ENCODE measurements at places on chromosomes 6 and 20.

DNA sequence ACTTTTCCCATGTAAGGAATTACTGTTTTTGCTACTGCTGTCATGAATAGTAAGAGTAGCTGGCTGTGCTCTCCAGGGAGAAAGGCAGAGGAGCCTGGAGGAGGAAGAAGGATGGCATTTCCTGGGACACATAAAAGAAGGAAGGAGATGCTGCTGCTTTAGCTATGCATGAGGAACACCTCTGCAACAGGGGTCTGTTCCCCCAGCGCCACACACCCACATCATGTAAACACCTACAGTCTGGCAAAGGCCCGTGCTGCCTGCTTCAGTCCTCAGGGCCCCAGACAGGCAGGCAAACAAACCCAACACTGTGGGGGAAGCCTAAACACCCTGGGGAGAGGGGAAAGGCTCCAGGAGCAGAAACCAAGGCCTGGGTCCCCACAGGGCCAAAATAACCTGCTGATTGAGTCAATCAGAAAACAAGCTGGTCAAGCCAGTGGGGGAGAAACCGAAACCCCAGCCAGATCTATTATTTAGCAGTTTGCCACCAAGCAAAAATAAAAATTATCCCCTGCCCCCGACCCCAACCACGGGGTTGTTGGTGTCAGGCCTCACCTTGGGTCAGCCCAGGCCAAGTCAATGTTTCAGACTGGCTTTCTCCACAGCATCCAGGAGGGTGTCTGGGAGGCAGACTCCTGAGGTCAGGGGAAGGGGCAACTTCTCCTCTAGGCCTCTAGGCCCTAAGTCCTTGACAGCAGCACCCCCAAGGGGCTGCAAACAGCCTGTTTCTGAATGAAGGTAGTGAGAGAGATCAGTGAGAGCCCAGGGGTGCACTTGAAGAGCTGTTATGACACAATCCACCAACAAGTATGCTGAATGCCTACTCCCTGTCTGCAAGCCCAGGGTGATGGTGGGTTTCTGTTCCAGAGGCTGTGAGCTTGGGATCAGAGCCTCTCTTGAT is 34.6 kb upstream of the SCUBE3 start:
- ATAC-seq, result no peak

DNA sequence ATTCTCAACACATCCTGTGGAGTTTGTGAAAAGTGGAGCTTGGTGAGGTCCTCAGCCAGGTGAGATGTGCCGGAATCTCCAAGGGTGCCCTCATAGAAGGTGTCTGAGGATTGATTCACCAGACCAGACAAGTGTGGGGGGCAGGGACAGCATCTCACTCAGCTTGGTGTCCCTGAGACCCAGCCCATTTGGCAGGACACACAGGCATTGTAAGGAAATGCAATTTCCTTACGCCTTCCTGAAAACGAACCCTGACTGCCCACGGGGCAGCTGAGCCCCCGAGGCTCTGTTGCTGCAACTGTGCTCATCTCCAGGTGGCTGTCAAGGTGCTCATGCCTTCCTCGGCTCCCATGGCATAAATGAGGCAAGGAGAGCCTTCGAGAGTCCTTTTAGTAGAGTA is 33.4 kb downstream of the FOXC1 start:
- no peak for ATAC-seq

DNA sequence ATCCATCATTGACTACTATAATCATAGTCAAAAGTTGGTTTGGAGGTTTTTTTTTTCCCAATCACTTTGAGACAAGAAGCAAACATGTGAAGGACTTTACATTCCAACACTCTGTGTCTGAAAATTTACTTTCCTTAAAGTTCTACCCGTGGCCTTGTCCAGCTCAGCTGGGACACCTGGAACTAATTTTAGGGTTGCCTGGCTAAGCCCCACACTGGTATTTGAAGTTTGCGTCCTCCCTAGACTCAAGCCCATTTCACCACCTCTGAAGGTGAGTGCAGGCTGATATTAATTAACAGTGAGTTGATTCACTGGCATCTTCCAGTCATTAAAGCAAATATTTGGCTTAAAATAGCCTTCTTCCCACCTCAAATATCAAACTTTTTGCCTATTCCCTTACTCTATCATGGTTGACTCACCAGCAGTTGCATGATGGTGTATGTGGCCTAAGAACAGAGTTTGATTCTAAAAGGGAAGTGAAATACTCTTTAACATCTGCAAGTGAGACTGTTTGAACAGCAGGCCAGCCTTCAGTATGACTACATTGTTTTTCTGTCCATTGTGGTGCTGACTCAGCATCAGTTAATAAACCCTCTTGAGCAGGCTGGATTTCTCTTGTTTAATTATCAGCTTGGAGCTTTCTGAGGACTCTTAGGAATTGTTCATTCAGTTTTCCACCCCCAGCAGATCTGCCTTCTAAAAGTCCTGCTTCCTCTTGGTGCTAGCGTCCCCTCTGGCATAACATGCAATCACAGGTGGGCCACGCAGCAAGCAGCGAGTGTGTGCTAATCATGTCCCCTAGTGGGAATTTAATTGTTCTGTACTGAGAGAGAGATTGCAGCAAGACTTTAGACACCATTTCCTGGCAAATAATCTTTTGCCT is 1.8 kb upstream of the PRDM1 start:
- ATAC-seq, result peak; percentile 40

DNA sequence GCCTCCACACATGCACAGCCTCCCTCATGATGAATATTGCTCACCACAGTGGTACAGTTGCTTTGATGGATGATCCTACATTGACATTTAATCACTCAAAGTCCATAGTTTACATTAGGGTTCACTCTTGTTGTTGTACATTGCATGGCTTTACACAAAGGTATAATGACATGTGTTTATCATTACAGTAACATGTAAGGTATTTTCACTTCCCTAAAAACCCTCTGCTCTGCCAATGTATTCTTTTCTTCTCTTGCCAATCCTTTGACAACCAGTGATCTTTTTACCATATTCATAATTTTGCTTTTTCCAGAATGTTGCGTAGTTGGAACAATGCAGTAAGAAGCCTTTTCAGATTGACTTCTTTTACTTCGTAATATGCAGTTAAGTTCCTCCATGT is 166.6 kb upstream of the KHDRBS2 start:
- ATAC-seq, result no peak

GRCh38 chr20:64083804-64084684 is at the start of gene LKAAEAR1:
Gene LKAAEAR1 (minus strand): TSS chr20:64084398. CDS start chr20:64084219, 179 bp downstream.
- ATAC-seq, result no peak

DNA sequence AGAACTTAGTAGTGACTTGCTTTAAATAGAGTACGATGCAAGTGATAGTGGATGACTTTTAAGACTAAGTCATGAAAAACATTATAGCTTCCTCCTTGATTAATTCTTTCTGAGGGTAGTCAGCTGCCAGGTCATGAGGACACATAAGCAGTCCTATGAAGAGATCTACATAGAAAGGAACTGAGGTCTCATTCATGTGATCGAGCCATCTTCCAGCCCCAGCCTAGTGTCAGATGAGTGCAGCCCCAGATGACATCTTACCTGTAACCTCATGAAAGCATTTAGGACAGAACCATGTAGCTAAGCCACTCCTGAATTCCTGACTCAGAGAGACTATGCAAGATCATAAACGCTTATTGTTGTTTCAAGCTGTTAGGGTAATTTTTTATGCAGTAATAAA is 67.7 kb downstream of the AK9 start:
- no peak for ATAC-seq

- ATAC-seq, result no peak
Measured at GRCh38 chr6:7195339-7196018, 87.7 kb downstream of the RREB1 start.

GRCh38 chr20:58408603-58409246 is 19.7 kb downstream of the VAPB start:
- ATAC-seq, result no peak

DNA sequence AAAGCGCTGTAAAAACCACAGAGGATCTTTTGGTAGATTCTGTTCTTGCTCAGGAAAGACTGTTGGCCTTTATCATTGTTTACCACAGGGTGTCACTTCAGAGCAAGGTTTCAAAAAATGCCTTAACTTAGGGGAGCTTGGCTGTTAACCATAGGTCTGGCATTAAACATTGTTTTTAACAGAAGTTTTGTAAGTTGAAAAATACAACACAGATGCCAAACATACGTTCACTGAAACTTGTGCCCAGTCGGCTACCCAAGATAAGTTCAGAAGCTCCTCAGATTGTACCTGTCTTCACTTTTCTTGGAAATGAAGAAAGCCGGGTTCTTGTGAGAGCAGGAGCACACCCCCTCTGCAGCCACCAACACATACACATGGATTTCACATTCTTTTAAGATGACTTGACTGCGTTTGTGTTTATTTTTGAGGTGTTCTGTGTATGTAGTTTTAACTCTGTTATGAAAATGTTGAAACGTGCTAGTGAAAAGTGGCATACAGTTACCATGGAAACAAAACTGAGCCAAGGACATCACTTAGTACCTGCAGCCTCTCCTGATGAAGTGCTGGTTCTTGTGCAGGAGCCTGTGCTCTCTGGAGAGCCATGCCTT is 64.9 kb downstream of the SYCP2L start:
- no peak for ATAC-seq

DNA sequence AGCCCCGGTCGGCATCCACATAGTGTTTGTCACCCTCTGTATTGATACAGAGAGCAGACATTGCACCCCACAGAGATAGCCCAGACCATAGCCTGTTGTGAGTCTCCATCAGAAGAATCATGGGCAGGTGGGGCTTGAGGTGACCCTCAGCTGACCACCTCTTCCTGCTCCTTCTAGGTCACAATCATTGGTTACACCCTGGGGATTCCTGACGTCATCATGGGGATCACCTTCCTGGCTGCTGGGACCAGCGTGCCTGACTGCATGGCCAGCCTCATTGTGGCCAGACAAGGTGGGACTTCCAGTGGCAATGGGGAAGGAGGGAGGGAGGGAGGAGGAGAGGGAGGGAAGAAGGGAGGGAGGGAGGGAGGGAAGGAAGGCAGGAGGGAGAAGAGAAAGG is 61.4 kb upstream of the RIN2 start:
- no peak for ATAC-seq

DNA sequence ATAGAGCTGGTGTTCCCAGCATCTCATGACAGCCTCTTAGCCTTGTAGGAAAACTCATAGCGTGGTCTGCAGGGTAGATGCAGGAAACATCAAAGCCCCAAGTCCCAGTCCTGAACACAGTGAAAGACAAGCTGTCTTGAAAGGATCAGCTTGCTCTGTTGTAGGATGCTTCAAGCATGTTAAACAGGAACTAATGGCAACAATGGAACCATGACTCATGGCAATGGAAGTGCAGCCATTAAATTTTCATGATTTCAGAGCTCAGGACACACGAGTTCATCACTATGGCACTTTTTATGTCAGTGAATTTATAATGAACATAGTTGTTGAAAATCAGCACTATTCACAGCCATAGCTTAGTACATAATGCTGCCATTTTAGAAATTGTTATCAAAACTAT is 367.7 kb downstream of the KIF16B start:
- no peak for ATAC-seq

GRCh38 chr20:3431109-3431508 is 23.6 kb upstream of the DNAAF9 start:
- no peak for ATAC-seq

- ATAC-seq, result no peak
Measured at GRCh38 chr6:150634176-150634963, 34.7 kb downstream of the PLEKHG1 start.

DNA sequence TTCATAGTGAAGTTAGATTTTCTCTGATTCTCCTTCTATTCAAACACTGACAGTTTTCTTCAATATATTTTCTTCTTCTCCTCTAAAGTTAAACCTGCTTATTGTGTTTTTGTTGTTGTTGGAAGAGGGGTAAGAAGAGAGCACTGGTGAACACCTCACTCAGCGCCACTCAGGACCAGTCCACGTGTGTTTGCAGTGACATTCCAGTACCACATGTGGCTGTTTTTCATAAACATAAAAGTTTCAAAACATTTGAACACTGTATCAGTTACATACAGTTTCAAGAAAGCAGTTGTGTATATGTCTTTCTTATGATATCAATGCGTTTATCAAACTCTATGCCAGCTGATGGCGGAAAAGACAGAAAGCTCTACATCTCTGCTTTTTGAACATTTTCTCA is 86.7 kb downstream of the HMGCLL1 start:
- ATAC-seq, result no peak

DNA sequence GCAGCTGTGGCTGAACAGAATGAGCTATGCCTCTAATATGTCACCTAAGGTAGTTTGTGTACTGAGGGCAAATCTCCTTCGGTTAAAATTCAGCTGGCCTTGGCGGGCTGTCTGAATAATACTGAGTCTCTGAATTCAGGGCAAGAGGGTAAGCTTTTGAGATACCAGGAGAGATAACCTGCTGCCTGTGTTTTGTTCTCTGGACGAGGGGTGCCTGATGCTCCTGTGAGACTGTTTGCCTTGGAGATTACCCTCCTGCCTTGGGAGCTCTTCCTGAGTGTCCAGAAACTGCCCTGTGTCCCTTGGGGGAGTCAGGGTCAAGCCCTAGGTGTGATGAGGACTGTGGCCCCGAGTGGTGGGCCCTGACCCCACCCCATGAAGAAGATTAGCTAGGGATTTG is 282.9 kb downstream of the KIF16B start:
- ATAC-seq, result no peak

- no peak for ATAC-seq
Measured at GRCh38 chr20:53656293-53657202, 62.9 kb upstream of the ZNF217 start.

GRCh38 chr6:11538819-11539468 is 1.4 kb downstream of the TMEM170B start:
- ATAC-seq, result no peak

DNA sequence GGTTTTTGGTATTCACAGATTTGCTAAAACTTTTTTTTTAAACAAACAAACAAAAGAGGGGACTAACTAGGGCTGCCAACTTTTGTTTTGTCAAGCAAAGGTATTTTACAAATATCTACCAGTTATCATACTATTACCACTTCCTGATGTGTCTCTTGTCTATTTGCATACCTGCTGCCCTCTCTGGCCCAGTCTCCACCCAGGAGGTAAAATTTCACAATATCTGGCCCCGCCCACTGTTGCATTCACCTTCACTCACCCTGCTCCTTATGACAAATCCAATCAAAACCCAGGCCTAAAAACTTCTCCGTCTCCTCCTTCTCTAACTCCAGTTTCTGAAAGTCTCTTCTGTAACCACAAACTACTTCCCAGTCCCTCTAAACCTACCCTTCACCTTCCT is 82.2 kb downstream of the TRERF1 start:
- no peak for ATAC-seq

- ATAC-seq, result no peak
Measured at GRCh38 chr6:42021847-42022754, 28.2 kb upstream of the TAF8 start.

- no peak for ATAC-seq
Measured at GRCh38 chr6:30322527-30323501, 3.9 kb upstream of the TRIM39 start.

DNA sequence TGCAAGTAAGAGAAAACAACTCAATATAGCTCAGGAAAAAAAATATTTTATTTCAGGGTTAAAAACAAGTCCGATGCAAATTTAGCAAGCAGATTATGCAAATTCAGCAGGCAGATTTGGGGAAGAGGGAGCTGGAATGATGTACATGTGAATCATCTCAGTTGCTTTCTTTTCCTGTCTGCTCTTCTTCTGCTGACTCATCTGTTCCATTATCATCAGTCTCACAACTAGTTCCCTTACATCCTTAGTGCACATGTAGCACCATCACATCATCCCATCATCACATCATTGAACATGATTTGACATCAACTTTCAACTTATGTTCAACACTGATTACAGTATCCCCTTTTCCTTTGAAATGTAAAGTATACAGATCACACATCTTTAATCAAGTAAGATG is 11.5 kb upstream of the DEFB113 start:
- no peak for ATAC-seq

- ATAC-seq, result peak; percentile 55
Measured at GRCh38 chr20:24350923-24351368, 118.5 kb upstream of the SYNDIG1 start.

- no peak for ATAC-seq
Measured at GRCh38 chr6:21582651-21583050, 10.9 kb upstream of the SOX4 start.

- no peak for ATAC-seq
Measured at GRCh38 chr6:142682985-142683384, 262.0 kb downstream of the HIVEP2 start.

All from gastroesophageal sphincter (tissue), 4 donors.